Pancreas (tissue), 10 donors: ENCODE measurements at places on chromosomes 3 and 15. TPM values are rescaled to one million over a fixed set of nuclear protein-coding genes. Genes with fewer than 3 reads are reported as not detected.

DNA sequence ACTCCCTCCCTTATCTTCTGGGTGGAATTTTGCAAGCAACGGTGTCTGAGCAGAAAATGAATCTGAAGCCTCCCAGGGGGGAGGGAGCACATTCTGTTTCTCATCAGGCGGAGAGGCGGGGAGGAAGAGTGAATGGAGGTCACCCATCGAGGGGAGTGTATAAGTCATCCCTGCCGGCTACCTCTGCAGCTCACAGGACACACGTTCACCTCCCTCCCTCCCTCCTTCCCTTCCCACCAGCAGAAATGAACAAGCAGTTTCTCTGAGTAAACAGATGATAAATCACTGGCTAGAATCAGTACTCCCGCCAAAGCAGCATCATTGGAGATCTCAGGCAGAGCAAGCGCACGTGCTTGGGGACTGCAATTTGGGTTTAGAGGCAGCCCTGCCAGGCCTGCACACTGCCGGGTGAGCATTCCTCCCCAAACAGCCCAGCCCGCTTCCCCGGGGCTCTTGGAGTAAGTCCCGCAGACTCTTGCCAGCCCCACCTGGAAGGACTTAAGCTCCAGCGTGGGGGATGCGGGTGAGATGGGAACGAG lies 38.3 kb downstream of the CPN2 start:
- no peak for DNase-seq

The CHRD gene
- 11.0 TPM for total RNA-seq

The IL12A gene
- total RNA-seq = 0.61 TPM

DNA sequence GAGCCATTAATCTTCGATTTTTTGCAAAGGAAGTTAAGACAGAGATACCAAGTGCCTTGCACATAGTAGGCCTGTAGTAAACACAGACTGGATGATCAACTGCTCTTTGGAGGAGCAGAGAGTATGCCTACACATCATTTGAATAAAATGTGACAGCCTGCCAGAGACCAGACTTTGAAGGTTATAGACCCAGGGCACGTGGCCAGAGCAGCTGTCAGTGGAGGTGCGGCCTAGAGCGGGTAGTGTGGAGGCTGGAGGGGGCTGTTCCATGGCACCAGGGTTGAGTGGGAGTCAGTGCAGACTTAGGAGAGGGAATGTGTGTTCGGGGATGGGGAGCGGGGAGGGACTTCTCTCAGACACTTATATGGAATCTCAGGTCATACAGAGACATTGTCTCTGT lies 80.8 kb downstream of the SMAD3 start:
- peak; percentile 57 for DNase-seq

- peak; percentile 46 for DNase-seq
Observed at GRCh38 chr15:93302080-93302765, 213.2 kb upstream of the RGMA start.

DNA sequence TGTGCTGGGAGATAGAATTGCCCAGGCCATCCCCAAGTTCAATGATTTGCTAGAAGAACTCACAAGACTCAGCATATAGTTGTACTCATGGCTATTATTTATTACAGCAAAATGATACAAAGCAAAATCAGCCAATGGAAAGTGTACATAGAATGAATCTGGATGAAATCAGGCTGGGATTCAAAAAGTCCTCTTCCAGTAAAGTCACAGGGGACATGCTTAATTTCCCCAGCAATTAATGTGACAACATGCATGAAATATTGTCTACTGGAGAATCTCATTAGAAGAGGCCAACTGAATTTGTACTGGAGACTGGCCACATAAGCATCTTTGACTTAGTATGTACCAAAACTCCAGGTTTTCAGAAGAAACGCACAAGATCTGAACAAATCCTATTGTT lies 1043.1 kb downstream of the NAALADL2 start:
- no peak for DNase-seq
